ENCODE measurements at places on chromosomes 5 and 9.

GRCh38 chr9:18185196-18185595 lies 288.8 kb upstream of the ADAMTSL1 start:
- no peak for DNase-seq

DNA sequence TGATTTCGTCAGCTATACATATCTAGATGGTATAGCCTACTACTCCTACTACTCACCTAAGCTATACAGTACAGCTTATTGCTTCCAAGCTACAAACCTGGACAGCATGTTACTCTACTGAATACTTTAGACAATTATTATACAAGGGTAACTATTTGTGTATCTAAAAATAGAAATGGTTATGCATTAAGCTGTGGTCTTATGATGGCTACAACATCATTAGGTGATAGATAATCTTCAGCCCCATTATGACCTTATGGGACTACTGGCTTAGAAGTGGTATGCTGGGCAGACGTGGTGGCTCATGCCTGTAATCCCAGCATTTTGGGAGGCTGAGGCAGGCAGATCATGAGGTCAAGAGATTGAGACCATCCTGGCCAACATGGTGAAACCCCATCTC lies 40.2 kb downstream of the CERT1 start:
- DNase-seq = no peak

- no peak for DNase-seq
These were observed 1.6 kb upstream of the FBXW11 start for GRCh38 chr5:172008111-172008455.

- no peak for DNase-seq
These were observed at the start of gene GPR21 for GRCh38 chr9:123033352-123033751. TSS of gene GPR21 (plus strand) at chr9:123033667. CDS start at chr9:123034567, 900 bp downstream.

- DNase-seq = no peak
These were observed 53.8 kb upstream of the RXRA start for GRCh38 chr9:134272302-134273023.

DNA sequence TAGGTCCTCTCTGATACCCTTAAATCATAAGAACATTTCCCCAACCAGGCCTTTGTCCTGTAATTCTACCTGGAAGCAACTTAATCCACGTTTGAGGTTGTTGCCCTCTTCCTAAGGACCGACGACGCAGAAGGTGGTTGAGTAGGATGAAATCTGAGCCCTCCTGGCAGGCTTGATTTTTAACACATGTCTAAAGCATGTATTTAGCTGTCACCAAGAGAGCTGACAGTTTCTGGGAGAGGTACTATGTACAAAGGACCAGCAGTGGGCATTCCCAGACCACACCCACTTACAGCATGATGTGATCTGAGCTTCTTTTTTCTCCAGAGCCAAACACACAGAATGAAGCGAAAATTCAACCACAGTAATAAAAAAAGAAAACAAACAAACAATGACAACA lies 260.9 kb downstream of the SH3GL2 start:
- no peak for DNase-seq

DNA sequence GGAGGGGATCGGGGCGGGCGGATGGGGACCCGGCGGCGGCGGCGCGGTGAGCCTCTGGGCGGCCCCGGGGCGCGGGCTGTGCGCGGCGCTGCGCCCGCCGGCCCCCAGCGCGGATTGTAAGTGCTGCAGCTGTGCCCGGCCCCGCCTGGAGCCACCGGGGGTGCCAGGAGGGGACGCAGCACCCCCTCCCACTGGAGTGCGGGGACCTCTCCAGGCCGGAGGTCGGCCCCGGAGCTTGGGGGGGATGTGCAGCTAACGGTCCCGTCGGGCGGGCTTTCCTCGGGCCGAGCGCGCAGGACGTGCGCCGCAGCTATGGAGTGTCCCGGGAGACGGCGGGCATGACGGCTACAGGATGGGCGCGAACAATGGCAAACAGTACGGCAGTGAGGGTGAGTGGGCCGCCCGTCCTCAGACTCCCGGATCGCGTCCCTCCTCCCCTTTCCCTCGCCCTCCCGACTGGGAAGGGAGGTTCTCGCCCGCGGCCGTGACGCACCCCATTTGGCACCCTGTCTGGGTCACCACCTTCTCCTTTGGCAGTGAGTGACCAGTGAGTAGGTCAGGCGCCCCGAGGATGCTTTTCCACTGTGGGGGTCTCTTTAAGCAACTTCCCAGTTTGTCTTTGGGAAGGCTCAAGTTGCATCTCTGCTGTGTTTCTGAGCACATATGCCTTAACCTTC lies 483 bp downstream of the FBXL7 start:
- no peak for DNase-seq

DNA sequence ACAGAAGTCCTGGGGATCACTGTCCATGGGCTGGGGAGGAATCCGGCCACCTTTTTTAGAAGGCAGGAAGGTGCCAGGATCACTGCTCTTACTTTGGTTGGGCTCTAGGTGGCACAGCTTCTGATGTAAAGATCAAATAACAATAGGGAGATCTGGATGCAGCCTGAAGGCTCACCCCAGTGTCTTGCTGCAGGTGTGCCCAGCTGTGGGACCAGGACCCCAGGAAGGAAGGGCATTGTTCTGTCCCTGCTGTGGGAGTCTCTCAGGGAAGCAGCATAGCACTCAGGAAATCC lies 69.6 kb downstream of the DAB2IP start:
- DNase-seq = no peak

- no peak for DNase-seq
These were observed 140.0 kb downstream of the SIL1 start for GRCh38 chr5:139058121-139058520.

- DNase-seq = no peak
These were observed 13.9 kb upstream of the RARS1 start for GRCh38 chr5:168472329-168472728.

DNA sequence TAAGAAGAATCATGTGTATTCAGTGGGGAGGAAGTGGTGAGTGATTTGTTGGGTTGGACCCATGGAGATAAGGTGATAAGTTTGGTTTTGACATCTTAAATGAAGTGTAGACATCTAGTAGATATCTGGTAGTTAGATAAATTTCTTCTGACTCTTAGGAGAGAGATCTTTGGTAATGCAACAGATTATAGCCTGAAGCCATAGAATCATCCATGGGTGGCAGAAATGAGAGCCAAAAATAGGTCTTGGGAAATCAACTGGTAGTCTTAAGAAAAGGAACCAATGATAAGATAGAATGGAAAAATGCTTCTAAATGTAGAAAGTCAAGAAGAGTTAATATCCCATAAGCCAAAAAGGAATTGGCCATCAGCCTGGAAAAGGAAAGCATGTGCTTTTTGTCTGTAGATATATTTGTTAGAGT lies 532.7 kb upstream of the GRAMD2B start:
- DNase-seq = no peak

DNA sequence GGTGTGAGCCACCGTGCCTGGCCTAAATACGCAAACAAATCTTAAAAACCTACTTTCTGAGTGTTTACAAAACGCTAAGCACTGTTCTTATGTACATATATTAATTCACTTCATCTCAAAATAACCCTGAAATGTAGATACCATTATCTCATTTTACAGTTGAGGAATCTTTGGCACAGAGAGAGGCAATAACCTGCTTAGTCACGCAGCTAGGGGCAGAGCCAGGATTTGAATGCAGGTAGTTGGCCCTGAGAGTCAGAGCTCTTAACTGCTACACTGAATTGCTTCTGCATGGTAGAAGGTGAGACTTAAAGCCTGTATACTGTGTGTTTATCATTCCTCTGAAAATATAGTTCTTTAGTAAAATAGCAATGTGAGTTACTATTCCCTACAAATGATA lies 21.9 kb downstream of the ARHGEF37 start:
- DNase-seq = no peak

- DNase-seq = no peak
These were observed 35.1 kb downstream of the MTAP start for GRCh38 chr9:21837501-21837900.

GRCh38 chr5:115961381-115962238 lies 665 bp upstream of the LVRN start:
- no peak for DNase-seq

- DNase-seq = no peak
These were observed 60.0 kb upstream of the MINAR2 start for GRCh38 chr5:129687941-129688340.

DNA sequence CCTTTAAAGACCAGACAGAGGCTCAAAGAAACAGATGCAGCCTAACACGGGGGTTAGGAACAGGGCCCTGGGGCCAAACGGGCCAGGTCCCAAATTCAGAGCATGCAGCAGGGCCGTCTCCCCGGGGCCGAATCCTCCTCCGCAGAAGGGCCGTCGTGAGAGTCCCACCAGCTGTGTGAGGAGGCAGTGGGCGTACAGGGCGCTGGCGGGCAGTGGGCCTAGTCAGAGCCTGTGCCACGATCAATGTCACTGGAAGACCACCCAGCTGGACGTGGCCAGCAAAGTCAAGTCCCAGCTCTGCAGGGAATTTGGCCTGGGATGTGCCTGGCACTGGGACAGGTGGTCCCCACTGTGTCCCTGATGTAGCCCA lies 15.8 kb upstream of the FCN2 start:
- DNase-seq = no peak

DNA sequence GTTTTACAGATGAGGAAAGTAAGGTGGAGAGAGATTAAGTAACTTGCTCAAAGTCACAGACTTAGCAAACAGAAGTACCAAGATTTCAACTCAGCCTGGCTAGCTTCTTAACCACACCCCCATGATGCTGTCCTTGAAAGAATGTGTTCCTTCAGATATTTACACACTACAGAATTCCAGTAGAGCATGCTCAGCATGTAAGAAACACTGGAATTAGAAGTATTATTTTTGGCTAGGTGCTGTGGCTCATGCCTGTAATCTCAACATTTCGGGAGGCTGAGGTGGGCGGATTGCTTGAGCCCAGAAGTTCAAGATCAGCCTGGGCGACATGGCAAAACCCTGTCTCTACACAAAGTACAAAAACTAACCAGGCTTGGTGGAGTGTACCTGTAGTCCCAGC lies 142.4 kb downstream of the EDIL3 start:
- no peak for DNase-seq

DNA sequence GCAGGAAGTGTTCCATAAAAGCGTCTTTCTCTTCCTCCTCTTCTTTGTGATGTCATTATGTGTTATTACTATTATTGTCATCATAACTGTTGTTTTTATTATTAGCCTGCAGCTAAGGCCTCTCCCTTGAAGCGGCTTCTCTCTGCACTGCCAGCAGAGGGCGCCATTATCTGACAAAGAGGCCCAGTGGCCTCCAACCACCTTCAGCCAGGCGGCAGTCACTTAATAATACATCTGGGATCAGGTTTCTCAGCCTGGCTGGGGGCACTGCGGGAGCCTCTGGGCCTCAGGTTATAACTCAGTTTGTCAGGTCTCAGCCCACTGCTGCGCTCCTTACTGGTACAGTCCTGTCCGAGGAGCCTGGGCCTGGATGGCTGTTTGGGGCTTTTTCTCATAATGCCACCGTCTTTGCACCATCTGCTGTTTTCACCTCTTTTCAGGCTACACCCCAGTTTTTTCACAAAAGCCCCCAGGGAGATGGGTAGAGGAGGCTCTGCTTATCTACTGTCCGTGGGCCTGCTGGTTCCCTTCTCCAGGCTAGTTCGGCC lies 281.9 kb downstream of the NSG2 start:
- peak; percentile 71 for DNase-seq

DNA sequence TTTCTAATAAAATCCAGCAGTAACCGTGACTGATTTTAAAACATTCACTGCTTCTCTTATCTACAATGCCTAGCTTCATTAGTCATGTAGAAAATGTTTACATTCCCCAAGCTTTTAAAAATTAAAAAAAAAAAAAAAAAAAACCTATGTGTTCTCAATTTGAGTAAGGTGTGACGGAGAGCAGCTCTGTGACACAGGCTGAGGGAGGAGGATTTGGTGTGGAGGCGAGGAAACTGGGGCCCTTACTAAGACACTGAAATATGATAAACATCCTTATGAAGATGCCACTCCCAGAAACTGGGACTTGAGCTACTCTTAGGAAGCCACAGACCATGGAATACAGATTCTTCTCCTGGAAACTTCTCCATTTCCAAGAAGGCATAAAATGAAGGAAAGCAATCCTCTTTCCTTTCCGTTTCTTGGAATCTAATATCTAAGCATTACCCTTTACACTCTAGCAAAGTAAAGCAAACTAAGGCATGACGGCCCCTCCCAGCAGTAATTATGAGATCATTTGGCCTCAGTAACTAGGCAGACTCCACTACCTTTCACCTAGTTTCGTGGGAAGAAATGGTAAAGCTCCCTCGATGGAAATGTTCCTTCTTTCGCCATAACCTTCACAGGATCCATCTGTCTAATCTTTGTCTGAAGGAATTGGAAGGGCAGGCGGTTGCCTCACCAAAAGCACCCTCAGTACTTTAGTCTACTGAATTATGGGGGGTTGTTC lies 23.5 kb downstream of the GRAMD2B start:
- DNase-seq = no peak

DNA sequence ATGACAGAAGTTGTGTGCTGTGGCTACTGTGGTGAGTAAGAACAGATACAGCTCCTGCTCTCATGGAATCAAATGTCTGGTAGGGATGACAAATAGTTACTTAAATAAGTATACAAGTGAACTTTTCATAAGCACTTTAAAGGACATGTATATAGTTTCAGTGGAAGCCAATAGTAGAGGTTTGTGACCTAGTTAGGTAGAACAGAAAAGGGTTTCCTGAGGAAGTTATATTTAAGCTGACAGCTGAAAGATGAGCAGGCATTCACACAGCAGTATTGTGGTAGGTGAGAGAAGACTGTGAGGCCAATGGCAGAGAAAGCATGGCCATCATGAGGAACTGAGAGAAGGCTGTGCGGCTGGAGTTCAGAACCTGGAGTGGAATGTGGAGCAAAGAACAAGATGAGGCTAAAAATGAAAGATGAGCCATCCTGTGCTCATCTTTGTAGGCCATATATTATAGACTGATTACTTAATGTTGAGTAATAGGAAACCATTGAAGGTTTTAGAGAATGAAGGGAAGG lies 15.4 kb downstream of the FAM174A start:
- DNase-seq = no peak

DNA sequence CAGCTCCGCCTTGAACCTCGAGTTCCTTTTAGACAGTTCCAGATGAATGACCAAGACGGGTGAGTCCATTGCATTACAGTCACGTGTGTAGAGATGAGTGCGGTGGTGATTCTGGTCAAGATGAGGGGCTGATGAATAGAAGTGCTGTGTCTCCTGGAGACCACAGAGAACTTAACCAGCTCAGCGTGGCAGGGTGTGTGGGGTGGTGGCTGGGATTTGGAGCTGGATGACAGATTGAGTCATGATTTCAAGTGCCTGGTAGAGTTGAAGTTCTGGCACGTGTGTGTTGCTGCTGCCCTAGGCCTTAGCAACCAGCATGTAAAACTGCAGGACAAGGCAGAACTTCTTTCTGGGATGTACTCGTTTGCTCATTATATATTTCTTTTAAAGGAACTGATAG lies 53.3 kb downstream of the PRRC2B start:
- no peak for DNase-seq

Measured in left kidney (tissue), 8 donors.